NCI-H1930 (cell line): ENCODE measurements at places on chromosomes 5 and 9.

GRCh38 chr9:116686693-116687073, 422 bp upstream of the TRIM32 start:
- no peak for DNase-seq

- DNase-seq = no peak
These were observed 42.5 kb downstream of the NXNL2 start for GRCh38 chr9:88577256-88578120.

- no peak for DNase-seq
These were observed 262.0 kb upstream of the TRPM3 start for GRCh38 chr9:71383308-71383940.

GRCh38 chr9:113476511-113476916, 13.0 kb downstream of the RGS3 start:
- DNase-seq = no peak

- DNase-seq = no peak
These were observed 294.2 kb upstream of the GRIN3A start for GRCh38 chr9:102032614-102033013.

GRCh38 chr5:127567026-127567768, 49.8 kb downstream of the PRRC1 start:
- DNase-seq = no peak

- DNase-seq = no peak
These were observed 18.5 kb downstream of the ARHGEF28 start for GRCh38 chr5:73644385-73644963.

DNA sequence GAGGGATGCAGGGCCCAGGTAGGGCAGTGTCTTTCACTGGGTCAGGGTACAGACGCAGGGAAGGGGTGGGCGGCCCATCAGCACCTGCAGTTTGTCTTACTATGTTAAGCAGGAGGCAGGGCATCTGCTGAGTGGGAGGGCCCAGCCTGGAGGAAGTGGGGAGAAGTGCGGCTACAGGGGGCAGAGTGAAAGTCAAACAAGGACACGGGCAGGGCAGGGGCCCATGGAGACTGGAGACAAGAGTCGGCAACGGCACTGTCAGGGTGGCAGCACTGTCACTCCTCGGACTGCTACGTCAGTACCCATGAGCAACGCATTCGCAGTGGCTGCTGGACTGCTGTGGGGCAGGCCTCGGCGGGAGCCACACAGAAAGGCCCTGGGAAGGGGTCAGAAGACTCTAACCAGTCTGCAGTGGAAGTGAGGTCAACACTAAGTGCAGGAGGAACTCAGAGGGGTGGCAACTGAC, 19.7 kb downstream of the CAMSAP1 start:
- no peak for DNase-seq

- DNase-seq = no peak
These were observed 208.5 kb upstream of the PLPPR1 start for GRCh38 chr9:100819980-100820379.

DNA sequence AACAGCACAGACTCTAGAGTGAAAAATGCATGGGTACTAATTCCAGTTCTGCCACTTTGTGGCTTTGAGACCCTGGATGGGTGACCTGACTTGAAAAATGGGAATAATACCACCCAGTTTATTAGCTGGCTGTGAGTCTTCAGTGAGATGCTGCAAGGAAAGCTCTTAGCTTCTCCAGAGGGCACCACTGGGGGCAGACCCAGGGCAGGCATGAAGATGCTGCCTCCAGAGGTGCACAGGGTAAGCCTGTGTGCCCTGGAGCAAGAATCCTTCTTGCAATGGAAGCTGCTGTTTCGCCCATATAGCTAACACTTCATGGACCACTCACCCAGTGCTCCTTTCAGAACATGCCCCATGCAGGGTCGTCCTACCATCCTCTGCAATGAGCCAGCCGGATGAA, 75.7 kb downstream of the C5orf15 start:
- DNase-seq = no peak

DNA sequence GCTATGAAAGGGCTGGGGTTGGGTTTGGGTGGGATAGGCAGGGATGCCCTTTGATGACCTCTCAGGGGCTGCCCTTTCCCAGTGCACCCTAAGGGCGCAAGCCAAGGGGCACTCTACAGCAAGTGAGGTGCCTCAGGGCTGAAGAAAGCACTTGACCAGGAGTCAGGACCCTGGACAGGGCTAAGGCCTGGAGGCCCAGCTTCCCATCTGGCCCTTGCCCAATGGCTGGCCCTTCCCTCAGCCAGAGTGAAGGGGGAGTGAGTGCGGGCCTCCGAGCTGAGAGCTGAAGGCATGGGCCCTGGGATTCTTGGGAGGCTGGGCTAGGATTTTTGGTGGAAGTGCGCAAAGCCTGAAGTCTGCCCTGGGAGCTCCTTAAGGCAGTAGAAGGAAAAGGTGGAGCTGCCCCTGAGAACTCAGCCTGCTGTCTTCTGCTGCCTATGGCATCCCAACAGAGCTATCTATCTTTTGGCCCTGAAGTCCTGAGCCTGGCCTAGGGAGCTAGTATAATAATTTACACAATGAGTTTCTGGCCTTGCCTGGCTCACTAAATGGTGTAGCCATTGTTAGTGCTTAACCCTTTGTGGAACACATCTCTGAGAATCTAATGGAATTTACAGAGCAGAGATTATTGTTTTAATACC, 16.4 kb downstream of the JADE2 start:
- no peak for DNase-seq

DNA sequence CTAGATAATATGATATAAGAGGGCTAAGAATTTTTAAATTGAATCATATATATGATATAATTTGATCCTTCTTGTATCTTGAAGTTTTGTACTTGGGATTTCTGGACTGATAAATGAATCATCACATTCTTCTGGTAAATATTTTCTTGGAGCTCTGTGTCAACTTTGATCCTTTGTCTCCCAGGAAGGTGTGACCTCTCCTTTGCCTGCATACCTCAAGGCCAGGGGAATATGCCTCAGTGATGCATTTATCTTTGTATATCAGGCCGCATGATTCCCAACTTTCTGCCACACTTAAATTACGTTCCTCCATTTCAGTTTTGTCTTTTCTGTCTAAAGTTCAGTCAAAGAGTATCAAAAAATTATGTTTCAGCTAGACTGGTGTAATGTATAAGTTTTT, 101.2 kb downstream of the NLN start:
- no peak for DNase-seq

DNA sequence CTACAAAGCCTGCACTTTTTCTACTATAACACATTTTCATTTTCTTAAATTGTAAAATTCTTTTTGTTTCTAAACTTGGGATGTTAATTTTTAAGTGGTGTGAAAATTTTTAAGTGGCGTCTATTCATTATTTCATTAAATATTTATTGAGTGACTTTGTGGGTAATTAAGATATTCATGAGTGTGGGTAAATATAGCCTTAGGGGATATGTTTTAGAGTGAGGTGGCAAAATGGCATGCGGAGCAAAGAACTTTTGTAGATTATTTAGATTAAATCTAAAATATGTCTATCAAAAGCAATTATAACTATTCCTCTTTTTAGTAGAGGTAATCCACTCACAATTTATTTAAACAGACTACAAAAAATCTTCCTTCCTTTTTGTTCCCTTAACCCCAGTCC, 188.4 kb downstream of the PCSK1 start:
- no peak for DNase-seq

DNA sequence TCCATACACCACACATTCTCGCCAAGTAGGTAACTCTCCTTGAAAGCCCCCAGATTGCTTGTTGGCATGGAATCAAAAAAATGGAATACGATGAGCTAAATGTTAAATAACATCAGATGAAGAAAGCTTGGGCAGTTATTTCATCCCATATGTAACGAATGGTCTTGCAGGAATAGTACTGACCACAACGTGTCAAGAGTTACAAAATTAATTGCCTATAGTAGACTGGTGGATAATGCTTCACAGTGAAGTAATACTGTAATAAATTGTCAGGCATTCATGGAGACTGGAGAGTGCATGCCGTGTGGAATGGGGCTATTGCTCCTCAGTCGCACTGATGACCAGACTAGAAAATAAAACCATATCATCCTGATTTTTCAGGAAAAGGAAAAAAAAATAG, 1628.7 kb downstream of the MAT2B start:
- DNase-seq = no peak

- DNase-seq = no peak
These were observed 504.7 kb downstream of the CCDC171 start for GRCh38 chr9:16057541-16057940.

- DNase-seq = no peak
These were observed 81.7 kb downstream of the LHFPL2 start for GRCh38 chr5:78566747-78567425.

GRCh38 chr5:150114102-150114641, 27.8 kb upstream of the CSF1R start:
- no peak for DNase-seq

- no peak for DNase-seq
These were observed 26.8 kb downstream of the ASS1 start for GRCh38 chr9:130471411-130472183.

DNA sequence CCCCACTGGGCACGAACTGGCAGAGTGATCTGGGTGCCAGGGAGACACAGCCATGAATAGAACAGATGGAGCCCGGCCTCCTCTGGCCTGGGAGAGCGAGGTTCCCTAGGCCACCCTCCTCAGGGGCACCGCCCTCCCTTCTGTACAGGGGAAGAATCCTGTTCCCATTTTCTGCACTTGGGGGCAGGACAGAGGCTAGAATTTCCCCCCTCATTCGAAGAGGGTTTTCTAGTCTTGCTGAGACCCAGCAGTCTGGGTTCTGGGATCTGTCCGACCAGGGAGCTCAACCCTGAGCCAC, 52.7 kb downstream of the COL5A1 start:
- no peak for DNase-seq

DNA sequence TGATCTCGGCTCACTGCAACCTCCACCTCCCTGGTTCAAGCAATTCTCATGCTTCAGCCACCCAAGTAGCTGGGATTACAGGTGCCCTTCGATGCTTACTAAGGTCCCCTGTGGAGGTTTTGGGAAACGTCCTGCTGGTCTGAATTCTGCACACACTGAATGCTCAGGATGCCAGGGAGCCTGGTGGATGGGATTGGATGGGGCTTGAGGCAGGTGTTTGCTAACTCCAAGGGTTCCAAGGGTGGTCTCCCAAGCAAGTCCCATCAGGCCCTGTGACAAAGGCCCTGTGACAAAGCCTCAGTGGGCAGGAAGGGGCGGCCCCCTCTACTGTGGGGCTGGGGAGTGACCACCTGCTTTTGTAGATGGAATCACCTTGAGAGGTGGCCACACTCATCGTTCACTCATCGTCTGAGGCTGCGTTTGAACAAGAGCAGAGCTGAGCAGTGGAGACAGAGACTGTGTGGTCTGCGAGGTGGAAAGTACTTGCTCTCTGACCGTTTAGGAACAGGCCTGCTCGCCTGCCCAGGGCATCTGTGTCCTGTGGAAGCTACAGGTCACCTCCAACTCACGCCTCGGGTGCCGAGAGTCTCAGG, 40.2 kb downstream of the MRPL36 start:
- DNase-seq = no peak

GRCh38 chr9:81671880-81672280, 17.5 kb downstream of the TLE1 start:
- DNase-seq = no peak

GRCh38 chr9:73951147-73951546, 546.0 kb upstream of the RORB start:
- DNase-seq = no peak

- no peak for DNase-seq
These were observed 363.4 kb upstream of the SLC30A5 start for GRCh38 chr5:68730220-68730978.

GRCh38 chr5:147245381-147246165, 10.7 kb downstream of the STK32A start:
- DNase-seq = no peak

- DNase-seq = no peak
These were observed 63.2 kb downstream of the PAM start for GRCh38 chr5:102818345-102818744.

DNA sequence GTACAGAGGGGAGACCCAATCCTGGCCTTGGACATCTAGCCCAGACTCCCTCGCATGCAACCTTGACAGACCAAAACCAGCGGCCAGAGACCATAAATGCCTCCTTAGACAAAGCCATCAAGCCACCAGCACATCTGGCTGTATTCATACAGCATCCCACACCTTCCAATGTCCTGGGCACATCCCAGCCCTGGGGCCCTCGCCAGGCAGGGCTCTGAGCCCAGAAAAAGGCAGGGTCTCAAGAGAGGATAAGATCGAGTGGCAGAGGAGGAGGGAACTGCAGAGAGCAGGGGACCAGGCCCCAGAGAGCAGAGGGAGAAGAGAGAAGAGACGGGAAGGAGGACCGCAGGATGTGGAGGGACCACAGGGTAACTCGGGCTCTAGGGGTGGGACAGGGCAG, 45.4 kb downstream of the CAMK2A start:
- no peak for DNase-seq

DNA sequence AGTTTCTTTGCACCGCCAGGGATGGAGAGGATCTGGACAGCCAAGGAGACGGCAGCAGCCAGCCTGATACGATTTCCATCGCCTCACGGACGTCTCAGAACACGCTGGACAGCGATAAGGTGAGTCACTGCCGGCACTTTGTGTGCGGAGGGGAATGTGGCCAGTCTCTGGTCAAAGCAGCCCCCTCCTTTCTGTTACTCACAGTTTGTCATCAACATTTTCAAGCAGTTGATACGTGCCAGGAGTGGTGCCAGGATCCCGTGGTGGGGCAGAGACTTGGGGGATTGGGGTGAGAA, 175.1 kb upstream of the OTULINL start:
- DNase-seq = no peak

DNA sequence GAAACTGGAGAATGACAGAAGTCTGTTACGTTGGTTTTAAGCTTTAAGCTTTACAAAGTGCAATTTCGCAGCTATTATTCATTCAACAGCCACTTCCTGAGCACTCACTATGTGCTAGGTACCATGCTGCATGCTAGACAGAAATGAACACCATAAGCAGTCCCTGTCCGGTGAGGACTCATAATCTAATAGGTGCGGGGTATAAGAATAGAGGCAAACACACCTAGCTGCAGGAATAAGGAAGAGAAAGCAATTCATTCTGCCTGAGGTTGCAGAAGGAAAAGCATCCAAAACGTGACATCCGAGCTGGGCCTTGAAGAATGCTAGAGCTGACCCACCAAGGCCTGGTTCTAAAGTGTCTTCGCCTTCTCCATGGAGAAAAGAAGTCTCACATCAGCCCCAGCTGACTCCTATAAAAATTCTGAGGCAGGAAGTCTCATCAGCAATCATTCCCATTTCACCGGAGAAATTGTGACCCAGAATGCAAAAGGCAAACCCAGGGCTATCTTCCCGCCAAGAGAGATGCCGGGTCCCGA, 542 bp downstream of the FKBP15 start:
- no peak for DNase-seq

GRCh38 chr5:7881091-7881490, 12.1 kb downstream of the MTRR start:
- no peak for DNase-seq
